Naive B cell (primary cell): ENCODE measurements at places on chromosomes 12 and 14. TPM values are rescaled to one million over a fixed set of nuclear protein-coding genes. Genes with fewer than 3 reads are reported as not detected.
A peak's percentile ranks its signal among the peaks of the same experiment; 100 is the strongest.

DNA sequence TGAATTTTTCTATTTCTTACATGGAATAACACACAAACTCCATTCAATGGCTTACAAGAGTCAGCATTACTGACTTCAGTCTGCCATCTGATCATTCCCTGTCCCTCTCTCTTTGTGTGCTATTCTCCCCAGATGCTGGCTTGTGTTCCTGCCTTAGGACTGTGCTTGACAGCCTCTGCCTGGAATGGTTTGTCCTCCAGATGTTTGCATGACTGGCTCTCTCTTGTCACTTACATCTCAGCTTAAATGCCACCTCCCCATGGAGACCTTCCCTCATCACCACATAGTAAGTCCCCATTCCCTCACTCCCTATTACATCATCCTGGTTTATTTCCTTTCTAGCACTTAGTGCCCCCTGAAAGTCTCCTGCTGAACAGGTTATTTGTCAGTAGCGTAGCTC, 181.6 kb downstream of the KTN1 start:
- H3K27me3 ChIP-seq: no peaks in the 10 kb centered on the region
- H3K4me1 ChIP-seq: no peaks in the 10 kb centered on the region
- no peak for DNase-seq
- H3K27ac ChIP-seq: no peak overlapping the region

- DNase-seq: no peak
- peaks cover 60% of the 10 kb centered on the region for H3K27me3 ChIP-seq
- no peak overlapping the region for H3K4me3 ChIP-seq
- no peaks in the 10 kb centered on the region for H3K36me3 ChIP-seq
Measured at GRCh38 chr14:99254328-99255009, 17.5 kb downstream of the BCL11B start.

GRCh38 chr12:97921979-97922722, 459.5 kb downstream of the RMST start:
- H3K27me3 ChIP-seq: peaks cover 4% of the 10 kb centered on the region
- H3K4me1 ChIP-seq: no peaks in the 10 kb centered on the region
- H3K4me3 ChIP-seq: no peak overlapping the region

Gene IGFBP6
- polyA plus RNA-seq: not detected

- H3K36me3 ChIP-seq: peaks cover 15% of the 10 kb centered on the region
- H3K27me3 ChIP-seq: no peaks in the 10 kb centered on the region
- H3K27ac ChIP-seq: peak overlapping the region; percentile 50
Measured at GRCh38 chr14:92585981-92586937, 72.7 kb downstream of the RIN3 start.

- no peak overlapping the region for H3K4me3 ChIP-seq
- DNase-seq: no peak
- no peaks in the 10 kb centered on the region for H3K36me3 ChIP-seq
Measured at GRCh38 chr12:88935856-88936255, 355.6 kb upstream of the KITLG start.

Gene GALNT6
- polyA plus RNA-seq: 13.4 TPM

Gene CFAP251
- 0.26 TPM for polyA plus RNA-seq

GRCh38 chr12:128578045-128578444, 245.7 kb downstream of the SLC15A4 start:
- DNase-seq: no peak
- H3K36me3 ChIP-seq: no peaks in the 10 kb centered on the region
- H3K27ac ChIP-seq: no peak overlapping the region
- no peaks in the 10 kb centered on the region for H3K27me3 ChIP-seq
